Mucosa of gallbladder (tissue), 1 donor: ENCODE measurements at places on chromosomes 5 and 9. TPM values are rescaled to one million over a fixed set of nuclear protein-coding genes. Genes with fewer than 3 reads are reported as not detected.

SLC34A3 gene
- total RNA-seq, result 0.49 TPM

FABP6 gene
- total RNA-seq, result not detected

DNA sequence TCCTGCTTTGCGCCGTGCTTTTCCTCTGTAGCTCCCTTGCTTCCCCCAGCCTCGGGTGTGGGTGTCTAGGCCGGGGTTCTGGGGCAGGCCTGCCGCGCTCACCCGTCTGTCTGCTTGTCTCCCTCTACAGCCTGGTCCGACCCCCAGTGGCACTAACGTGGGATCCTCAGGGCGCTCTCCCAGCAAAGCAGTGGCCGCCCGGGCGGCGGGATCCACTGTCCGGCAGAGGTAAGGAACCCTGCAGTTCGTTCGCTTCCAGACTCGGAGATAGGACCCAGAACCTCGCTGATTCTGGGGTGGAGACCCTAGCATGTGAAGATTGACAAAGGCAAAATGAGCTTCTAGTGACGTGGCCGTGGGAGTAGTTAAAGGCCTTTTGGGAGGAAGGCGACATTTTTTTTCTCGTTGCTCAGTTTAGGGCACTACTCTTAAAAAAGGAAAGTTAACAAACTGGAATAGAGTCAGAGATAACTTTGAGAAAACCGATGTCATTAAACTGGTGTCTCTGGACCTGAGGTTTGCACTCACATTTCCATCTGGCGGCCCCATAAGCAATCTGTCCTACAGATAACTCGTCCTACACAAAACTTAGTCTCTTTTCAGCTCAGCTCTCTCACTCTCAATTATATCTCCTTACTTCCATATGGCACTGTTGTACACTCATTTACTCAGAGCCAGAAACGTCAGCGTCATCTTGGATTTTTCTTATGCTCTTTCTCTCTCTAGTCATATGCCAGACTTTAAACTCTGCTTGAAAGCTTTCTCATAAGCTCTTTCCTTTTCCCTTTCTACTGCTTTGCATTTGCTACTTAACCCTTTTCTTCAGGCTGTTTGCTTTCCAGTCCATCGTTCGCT lies 561 bp downstream of the SEC61B start:
- no peak for DNase-seq

DNA sequence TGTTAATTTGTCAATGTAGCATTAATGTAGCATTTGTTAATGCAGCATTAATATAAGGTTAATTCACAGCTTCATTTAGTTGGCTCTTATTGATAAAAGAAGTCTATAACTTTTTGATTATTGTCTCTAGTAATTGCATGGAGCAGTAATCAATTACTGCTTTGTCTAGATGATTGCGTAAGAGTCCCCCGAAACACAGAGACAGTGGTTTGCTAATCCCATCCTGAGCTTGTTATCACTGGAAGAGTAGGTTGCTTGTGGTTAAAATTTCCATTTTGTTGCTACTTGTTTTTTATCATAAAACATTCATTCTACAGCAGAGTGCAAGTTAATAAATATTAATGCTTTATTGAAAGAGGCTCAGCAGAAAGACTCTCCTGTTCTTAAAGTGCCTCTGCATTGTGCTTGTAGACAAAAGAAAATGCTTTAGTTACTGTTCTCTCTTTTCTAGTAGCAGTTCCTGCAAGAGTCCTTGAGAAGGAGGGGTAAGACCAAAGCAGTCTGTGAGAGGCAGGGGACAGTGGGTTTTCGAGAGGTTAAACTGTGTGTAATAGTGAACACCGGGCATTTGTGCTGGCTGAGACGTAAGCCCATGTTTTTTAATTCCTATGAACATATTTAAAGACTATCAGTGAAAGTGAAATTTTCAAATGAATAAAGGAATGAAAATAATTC lies 291.7 kb downstream of the TRPM3 start:
- no peak for DNase-seq
